ENCODE measurements at places on chromosomes 6 and 20.

GRCh38 chr6:11294228-11294627 is 61.8 kb upstream of the NEDD9 start:
- no peak for DNase-seq

DNA sequence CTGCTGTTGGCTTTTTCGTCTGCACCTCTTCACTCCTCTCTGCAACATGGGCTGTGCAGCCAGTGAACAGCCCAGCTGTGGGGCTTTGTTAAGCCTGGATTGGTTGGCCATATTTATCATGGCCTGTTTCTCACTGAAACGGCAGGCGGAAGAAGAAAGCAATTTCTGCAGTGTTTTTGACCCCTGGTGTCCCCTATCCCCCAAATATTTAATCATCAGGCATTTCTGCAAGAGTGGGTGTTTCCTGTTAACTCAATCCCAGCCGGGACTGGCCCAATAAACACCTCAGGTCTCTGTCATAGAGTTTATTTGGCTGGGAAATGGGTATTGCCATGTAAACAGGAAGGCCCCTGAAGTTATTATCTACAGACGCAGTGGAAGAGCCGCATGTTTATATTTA is 174.8 kb upstream of the SUPT3H start:
- DNase-seq = no peak

DNA sequence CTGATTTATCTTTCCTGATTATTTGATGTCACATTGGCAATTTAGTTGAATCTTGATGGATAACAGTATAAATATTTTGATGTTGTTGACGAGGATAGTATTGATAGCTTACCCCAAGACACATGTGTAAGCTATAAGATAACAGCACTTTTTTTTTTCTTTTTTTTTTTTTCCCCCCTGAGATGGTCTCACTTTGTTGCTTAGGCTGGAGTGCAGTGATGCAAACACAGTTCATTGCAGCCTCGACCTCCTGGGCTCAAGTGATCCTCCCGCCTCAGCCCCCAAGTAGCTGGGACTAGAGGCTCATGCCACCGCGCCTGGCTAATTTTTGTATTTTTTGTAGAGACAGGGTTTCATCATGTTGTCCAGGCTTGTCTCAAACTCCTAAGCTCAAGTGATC is 21.8 kb downstream of the MYO6 start:
- no peak for DNase-seq

GRCh38 chr20:13524339-13524738 is 114.4 kb downstream of the TASP1 start:
- no peak for DNase-seq

DNA sequence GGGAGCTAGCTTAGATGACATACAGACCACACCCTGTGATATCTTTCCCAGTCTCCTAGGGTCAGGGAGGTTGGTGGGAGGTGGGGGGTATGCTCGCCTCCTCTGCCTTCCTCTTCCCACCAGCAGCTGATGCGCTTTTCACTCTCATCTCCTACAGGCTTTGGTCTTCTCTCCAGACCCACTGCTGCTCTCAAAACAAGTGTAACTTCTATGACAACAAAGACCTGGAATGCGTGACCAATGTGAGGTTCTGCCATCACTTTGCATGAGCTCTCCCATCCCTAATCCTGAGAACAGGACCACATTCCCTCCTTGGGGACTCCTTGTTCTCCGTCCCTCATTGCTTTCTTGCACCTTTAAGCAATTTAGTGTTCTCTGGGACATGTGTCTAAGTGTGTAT is 2.7 kb downstream of the CTSA start:
- DNase-seq = no peak

GRCh38 chr20:12838261-12838866 is 170.4 kb upstream of the SPTLC3 start:
- DNase-seq = no peak

GRCh38 chr6:168815229-168815628 is 374.2 kb downstream of the SMOC2 start:
- no peak for DNase-seq

DNA sequence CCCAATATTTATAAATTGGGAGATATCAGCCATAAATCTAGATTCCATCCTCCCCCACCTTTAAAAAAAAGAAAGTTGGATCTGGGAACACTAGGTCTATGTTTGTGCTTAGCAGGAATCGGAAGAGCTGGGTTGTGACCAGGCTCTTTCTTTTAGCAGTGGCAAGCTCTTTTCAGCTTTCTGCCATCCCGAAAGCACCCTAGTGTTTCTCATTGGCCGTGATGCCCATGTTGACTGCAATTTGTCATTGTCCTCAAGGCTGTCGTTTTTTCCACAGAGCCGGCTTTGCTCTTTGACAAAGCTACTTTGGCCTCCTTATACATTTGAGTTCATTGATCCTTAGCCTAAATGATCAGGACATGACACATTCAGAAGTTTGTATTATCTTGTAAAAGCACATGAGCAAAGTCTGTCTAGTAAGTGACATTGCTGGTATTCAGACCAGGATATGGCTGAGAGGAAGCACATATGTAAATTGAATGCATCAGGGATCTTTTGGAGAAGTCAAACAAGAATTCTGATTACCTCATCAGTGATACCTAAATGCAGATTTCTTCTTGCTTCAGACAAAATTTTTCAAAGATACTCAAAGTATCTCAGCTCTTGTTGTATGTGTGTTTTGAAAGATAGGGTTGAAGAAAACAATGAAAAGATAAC is 50.1 kb downstream of the CARMIL1 start:
- no peak for DNase-seq

- peak; percentile 62 for DNase-seq
These were observed 8.5 kb downstream of the TFAP2C start for GRCh38 chr20:56637576-56637975.

DNA sequence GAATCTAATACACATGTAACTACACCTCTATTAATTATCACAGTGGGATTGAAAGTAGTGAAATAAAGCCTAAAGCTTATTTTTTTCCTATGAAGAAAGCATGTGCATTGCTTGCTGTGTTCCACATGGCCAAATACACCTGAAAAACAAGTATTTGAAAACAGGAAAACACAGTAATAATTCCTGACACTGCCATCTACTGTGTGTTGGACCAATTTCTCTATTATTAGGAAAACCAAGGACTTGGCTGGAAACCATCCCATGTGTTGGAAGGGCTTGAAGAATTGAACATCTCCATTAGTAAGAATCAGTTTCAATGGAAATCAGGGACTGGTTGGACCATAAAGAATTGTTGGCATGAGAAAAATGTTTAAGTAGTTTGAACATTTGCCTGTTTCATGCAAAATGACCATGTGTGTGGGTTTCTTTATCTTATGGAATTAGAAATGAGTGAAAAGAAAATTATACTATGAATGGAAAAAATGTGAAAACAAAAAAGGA is 124.1 kb downstream of the PHF3 start:
- no peak for DNase-seq

DNA sequence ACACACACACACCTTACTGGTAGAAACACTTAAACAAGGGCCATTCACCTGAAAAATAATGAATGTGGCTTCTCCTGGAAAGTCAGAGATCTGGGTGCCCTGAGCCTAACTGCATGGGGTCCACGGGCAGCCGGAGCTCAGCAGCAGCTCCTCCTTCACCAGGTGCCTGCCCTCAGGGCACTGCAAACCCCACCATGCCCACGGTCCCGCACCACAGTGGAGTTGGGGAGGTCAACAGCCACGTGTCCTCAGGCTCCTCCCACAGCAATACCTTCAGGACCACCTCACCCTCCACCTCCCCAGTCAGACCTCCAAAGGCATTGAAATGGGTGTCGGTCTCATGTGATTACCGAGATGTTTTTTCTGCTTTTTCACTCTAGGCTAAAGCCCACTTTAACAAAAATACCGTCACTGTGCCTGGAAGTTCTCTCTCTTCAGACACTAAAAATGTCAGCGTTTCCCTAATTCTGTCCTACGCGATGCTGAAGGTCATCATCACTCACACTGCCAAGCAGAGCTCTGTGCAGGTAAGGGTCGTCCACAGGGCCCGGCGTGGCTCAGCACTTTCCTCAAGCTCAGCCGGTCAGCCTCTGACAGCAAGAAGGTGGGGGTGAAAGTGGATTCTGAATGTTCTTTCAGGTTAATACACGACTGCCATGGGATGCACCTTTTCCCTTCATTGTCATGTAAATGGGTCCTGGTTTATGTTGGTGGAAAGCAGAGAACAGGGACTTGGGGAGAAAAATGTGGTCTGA is 48.9 kb downstream of the CDK5RAP1 start:
- DNase-seq = no peak

- no peak for DNase-seq
These were observed 914 bp downstream of the TREM2 start for GRCh38 chr6:41161851-41162552.

DNA sequence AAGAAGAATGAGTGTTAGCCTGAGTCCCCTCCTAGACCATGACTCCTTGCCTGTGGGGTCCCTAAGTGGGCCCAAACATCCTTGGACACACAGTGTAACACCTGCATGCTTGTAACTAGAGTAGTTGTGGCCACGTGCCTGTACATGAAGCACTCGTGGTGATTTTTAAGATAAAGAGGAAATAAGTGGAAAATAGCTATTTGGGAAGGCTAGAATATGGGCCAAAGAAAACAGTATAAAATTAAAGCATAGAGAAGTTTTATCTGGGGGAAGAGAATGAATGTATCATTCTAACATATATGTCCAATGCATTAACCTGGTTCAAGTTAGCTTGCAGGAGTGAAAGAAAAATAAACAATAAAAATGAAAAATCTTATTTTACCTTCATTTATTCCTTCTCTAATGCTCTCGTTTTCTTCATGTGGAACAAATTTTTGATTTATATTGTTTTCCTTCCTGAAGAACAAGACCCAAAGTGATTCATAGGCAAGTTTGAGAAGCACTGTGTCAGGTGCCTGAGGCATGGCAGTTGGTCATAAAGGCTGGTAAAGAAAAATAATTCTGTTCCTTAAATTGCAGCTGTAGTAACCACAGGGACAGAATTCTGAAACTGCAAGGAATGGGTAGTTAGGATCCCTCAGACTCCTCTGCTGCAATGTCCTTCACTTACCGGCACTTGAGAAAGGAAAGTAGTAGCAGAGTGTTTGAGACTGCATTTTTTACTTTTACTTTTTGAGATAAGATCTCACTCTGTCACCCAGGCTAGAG is 8.5 kb upstream of the CST3 start:
- no peak for DNase-seq
